ENCODE measurements at places on chromosomes 1 and 21.

DNA sequence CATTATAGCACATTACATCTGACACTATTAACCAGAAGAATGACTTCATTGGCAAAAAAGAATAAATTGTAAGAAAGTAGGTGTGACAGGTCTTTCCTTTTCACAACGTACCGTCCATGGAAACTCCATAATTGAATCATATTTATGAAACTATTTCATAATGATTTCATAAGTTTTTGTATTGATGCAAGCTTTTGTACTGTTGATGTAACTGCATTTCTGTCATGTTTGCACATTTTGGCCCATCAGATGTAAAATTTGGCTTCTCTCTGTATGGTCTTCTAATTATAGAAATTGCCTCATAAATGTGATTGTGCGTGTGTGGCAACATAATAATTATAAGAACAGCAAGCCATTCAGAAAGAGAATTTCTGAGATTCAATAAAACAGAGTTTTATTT is 180.7 kb upstream of the ZNHIT6 start:
- DNase-seq: no peak

- no peak for DNase-seq
Measured at GRCh38 chr1:19534281-19534680, 48.9 kb upstream of the CAPZB start.

- no peak for DNase-seq
Measured at GRCh38 chr1:46458846-46459245, 30.8 kb upstream of the DMBX1 start.

DNA sequence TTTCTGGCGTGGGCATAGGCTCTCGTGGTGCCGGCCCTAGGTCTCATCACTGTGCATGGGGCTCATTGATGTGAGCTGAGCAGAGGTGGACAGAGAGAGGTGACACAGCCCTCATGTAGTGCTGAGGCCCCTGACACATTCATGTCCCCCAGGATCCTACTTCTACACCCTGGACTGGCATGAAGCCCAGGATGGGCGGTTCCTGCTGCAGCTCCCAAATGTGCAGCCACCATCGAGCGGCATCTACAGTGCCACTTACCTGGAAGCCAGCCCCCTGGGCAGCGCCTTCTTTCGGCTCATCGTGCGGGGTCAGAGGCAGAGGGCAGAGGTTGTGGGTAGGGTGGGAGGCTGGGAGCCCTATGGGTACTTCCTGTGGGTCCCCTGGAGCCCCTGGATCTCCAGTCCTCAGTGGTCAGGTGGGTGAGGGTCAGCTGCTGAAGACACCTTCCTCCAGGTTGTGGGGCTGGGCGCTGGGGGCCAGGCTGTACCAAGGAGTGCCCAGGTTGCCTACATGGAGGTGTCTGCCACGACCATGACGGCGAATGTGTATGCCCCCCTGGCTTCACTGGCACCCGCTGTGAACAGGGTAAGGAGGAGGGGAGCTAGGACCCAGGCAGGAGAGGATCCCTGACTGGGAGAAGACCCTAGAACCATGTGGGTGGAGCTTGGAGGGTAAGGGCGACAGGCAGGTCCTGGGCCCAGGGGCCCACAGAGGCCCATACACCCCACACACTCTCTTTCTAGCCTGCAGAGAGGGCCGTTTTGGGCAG is 6.1 kb downstream of the TIE1 start:
- no peak for DNase-seq

DNA sequence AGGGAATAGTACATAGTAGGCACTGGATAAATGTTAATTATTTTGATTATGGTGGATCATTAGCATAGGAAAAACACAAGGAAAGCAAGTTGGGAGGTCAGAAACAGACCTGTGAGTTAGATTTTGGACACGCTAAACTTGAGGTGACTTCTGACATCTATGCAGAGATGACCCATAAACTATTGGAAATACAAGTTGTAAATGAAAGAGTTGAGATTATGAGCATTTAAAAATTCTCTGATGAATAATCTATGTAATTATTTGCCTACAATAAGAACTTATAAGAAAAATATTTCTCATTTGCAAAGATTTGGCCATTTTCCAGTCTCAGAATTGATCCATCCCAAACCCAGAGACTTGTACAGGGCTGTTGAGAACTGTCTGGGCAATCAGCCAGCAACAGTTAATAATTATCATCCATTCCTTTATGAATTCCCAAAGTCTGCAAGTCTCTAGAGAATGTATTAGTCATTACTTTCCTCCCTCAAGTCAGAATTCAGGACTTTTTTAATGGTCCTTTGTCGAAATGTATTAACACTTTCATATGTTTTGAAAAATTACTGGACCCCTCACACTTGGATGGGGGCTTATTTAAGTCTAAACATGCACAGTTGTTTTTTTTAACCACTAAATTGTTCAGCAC is 19.4 kb upstream of the SLAMF6 start:
- DNase-seq: no peak

DNA sequence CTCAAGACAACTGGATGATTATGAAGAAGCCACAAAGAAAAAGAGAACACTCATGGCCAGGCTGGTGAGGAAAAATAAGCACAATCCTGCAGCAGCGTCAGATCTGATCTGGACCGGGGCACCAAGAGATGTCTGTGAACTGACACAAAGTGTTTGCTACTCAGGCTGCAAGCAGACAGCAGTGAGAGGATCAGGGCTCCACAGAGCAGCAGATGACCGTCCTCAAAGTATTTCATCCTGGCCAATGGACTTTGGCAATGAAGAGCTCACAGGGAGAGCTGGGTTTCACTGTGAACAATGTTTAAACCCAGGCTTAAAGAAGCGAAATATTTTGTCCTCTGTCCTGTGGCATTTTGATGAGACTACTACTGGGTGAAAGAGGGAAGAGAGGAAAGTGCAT is 299.2 kb downstream of the GPATCH2 start:
- no peak for DNase-seq

DNA sequence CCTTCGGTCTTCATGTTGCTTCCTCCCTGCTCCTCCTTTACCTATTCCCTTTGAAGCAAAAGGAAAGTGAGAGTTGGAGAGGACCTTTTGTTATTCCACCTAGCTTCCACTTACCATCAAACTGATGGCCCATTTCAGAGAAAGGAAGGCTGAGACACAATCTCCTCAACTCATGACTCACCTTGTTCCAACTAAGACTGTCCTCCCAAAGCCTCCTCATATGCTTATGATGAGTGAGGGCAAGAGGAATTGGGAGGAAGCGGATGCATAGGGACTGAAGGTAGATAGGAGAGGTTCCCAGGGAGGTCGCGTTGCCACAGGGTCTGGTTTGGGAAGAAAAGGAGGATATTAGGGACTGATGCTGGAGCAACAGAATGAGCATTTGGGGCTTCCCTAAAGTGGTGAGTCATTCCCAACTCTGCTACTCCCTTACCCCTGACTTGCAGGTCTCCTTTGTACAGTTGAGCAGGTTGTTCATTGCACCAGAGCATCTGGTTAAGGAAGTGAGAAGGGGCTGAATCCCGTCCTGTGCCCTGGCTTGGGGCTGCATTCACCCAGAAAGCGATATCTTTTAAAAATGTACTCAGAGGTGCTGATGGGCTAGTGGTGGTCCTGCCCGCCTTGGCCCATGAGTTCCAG is 35.0 kb downstream of the LGR6 start:
- DNase-seq: no peak

All from kidney capillary endothelial cell (primary cell).